Adipocyte (in vitro differentiated cells): ENCODE measurements at places on chromosomes 6 and 20.

- no peak for DNase-seq
These were observed 271.7 kb upstream of the CHD6 start for GRCh38 chr20:41889844-41890224.

DNA sequence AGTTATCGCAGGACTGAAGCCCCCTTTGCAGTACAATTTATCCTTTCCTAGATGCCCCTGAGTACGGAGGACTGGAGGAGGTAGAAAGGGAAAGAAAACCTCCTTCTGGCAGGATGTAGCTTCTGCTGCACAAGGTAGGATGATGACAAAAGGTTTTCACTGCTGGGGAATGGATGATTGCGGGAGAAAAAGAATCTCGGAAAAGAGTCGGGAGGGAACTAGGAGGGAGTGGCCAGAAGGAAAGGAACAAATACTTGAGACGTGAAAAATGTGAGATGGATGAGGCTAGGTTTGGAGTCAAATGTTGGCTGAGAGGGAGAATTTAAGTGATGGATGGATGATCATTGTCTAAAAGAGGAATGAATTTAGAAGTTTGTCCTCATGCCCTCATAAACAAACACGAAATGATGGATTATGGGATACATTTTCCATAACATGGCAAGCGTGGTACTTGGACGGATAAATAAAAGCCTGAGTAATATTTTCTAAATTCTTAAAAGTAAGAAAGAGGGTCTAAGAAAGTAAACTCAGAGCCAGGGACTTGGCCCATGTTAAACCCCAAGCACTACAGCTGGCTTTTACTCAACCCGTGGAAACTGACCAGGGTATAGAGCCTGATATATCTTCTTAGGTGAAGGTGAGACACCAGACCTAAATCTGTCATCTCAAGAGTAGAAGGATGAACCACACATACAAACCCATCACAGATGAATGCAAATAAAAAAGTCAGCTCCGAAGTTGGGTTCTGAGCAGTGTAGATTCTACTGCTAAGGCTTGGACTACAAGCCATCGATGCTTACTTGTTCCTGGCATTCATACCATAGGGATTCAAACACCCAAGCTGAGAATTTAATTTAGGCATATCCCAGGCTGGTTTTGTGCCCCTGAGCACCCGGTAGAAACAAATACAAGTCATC is 72.4 kb downstream of the HFE start:
- DNase-seq: peak; percentile 61

DNA sequence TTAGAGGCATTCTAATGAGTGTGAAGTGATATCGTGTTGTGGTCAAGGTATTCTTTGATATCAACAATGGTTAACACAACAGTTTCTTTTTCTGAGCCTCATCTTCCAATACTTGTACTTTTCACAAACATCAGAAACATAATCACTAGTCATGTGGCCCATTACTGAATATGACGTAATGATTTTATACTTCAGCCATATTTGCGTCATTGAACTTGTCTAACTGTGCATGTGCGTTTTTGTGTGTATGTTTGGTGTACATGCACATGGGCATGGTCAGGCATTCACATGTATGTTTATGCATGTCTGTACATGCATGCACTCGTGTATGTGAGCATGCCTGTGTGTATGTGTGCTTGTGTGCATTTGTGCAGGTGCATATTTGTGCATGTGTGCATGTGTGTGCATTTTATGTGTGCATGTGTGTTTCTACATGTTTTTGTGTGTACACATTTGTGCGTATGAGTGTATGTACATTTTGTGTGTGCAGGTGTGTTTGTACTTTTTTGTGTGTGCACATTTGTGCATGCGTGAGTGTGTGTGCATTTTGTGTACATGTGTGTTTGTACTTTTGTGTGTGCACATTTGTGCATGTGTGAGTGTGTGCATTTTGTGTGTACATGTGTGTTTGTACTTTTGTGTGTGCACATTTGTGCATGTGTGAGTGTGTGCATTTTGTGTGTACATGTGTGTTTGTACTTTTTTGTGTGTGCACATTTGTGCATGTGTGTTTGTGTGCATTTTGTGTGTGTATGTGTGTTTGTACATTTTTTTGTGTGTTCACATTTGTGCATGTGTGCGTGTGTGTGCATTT is 29.4 kb downstream of the PRR18 start:
- no peak for DNase-seq

DNA sequence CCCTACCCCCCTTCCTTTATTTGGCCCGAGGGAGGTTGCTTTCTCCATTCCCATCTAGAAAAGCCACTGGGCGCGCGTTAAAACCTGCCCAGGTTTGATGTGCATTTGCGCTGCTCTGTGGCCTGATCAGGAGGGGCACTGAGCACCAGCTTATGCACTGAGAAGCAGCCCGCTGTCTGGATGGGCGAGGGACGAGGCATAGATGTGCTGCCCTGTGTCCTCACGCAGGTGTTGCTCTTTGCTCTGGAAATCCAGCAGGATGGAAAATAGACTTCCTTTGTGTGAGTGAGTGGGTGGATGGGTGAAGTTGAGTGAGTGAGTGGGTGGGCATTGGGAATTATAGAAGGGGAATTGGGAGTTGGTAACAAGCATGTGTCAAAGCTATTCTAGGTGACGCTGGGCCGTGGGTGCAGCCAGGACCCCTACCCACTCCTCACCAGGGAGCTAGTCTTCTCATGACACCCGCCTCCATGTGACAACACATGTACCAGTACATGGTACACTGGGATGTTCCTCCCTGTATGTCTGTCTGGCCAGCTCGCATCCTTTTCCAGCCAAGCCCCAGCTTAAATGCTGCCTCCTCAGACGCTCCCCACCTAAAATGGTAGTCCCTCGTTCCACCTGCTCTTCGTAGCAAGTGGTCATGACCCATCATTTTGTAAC is 162.6 kb downstream of the DTNBP1 start:
- DNase-seq: no peak

DNA sequence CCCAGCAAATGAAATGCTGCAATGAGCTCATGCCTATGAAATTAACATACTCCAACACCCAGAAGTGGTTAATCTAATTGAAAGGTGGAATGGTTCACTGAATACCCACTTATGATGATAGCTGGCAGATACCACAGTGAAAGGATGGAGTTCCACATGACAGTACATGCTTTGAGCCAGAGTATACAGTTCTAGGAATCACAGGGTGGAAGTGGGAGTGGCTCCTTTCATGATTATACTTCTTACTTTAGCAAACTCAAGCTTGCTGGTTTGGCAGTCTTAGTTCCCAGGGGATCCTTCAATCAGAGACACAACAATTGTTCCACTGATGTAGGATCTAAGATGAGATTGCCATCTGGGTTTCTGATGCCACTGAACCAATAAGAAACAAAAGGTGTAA is 21.5 kb downstream of the CD164 start:
- no peak for DNase-seq

DNA sequence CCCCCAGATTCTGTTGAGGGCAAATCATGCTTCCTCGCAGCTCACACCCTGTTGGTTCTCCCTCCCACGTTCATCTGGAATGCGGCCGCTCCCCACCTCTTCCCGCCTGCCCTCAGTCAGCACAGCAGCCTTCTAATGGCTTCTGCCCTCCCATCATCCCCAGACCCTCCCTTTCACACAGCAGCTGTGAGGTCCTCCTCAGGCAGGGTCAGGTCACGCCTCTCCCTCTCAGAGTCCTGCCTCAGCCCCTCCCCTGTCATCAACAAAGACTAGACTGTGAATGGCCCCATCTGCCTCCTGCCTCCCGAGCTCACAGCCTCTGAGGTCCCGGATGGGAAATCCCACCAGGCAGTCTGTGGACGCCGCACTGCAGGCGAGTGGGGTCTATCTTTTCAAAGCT is 7.9 kb upstream of the BHLHE23 start:
- no peak for DNase-seq

GRCh38 chr6:43773050-43773979 is 3.3 kb downstream of the VEGFA start:
- peak; percentile 77 for DNase-seq
